ENCODE measurements at places on chromosomes 11 and 22.

GRCh38 chr11:8650401-8650990, 32.0 kb downstream of the TRIM66 start:
- DNase-seq: no peak

DNA sequence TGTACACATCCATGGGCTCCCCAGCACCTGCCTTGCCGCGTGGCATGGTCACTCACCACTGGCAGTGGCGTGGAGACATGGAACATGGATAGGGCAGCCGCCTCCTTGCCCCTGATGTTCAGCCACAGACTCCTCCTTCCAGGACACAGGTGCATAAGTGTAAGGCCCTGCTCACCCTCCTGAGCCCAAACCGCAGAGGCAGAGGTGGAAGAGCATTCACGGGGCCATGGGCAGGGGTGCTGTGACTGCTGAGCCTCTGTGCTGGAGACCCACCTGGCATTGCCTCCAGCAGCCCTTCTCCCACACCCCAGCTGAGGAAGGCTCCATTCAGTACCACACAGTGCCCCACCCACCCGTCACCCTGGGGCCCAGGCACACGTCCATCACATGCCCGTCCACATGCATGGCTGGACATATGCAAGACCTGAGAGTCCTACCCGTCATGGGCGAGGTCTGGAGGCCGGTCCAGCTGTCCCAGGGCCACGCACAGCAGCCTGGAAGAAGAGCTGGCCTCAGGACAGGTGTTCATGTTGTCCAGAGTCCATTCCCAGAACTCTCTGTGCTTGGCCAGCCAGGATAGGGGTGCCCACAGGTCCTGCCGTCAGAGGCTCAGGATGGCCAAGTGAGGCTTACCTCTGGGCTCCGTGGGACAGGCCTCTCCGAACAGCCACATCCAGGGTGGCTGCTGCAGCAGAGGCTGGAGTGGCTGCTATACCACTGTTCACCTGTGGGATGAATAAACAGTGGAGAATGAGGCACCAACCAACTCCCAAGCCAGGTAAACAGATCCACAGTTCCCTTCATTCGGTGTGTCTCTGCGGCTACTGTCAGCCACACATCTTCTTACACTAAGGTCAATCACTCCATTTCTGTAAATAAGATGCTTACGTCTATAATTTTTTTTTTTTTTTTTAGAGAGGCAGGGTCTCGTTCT, 1.7 kb upstream of the TUBGCP6 start:
- DNase-seq: no peak

DNA sequence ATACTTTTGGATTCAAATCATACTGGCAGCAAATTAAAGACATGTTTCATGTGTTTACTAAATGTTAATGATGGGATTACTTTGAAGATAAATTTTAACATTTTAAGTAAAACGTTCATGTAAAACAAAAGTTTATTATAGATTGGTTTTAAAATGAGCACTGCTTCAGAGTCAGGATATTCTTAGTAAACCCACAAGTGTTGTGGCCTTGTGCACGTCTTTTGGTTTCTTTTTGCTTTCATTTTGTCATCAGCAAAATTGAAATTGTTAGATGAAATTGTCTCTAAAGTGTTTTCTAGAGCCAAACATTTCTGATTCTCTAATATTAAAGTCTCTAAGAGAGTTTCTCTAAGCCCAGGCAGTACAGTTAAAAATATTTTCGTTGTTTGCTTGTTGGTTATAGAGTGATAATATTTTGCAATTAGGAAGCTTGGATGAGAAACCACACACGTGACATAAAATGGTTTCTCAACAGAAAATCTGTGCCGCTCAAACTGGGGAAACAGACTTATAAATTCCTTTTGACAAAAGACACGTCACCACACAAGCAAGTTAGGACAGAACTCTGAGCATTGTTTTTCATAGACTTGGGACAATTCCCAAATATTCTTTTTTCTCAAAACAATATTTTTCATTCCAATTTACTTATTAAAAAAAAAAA, 164.4 kb downstream of the TEAD1 start:
- DNase-seq: no peak

GRCh38 chr22:24157822-24158135, 23.5 kb upstream of the SUSD2 start:
- no peak for DNase-seq

DNA sequence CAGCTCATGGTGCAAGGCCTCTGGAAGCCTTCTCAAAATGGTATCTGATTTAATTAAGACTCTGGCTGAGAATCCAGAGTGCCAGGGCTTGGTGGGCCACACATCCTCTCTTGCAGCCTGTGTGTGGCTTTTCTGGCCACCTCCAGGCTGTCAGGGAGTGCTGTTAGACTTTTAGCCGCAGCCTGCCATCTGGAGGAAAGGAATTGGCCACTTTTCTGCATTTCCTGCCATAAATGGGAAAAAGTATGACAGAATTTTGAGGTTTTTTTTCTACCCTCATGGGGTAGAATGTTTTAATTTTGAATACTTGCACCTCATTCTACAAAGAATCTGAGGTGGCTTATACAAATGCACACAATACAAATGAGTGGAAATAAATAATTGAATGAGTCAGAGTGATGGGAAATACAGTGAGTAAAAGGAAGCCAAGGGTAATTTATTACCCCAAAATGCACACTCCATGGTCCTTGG, 218.4 kb downstream of the ADAMTS15 start:
- DNase-seq: no peak

DNA sequence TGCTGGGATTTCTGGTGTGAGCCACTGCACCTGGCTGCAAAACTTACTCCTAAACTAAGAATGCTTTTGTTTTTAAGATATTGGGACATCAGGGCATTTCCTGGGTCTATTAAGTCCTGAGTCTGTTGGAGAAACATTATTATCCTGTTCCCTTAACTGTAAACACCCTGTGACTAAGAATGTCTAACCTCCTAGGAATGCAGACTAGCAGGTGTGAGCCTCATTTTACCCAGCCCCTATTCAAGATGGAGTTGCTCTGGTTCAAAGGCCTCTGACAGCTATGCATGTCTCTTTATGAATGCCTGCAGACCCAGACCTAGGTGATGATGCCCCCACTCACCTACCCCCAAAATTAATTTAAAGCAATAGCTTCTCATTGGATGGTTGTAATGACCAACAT, 46.2 kb downstream of the DEPDC5 start:
- DNase-seq: no peak

DNA sequence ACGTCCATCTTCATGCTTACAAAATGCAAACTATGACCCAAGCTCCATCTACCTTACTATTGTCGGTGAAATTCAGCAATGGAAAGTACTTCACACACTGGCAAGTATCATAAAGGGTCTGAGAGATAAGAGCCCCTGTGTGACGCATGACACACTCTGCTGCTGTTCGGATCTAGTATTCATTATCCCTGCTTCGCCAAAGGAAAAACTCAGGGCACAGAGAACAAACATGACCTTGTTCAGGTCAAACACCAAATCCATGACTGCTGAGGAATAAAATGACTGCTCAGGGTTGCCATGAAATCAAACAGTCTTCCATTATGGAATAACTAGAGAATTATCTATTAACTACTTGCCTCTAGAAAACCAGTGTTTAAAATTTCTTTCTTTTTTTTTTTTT, 73.0 kb downstream of the MICAL3 start:
- DNase-seq: no peak

DNA sequence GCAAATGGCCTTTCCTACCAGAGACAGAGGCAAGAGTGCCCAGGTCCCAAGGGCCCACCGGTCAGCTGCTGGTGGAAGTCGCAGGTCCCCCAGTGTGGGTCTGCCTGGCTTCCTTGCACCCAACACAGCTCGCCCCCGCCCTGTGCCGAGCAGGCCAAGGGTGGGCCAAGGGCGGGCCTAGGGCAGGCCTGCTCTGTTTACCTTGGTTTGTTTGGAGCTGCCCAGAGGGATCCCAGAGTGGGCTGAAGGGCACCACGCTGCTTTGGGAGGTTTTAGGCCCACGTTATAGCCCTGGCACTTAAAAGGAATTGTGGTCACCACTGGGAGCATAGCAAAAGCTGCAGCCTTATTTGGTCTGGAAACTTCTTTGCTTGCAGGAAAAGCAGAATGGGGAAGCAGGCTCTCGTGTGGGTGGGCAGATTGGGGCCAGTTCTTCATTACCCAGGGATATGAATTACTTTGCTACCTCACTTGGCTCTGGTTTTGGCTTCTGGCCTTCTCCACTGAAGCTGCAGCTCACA, 38.0 kb downstream of the MRGPRD start:
- DNase-seq: no peak

DNA sequence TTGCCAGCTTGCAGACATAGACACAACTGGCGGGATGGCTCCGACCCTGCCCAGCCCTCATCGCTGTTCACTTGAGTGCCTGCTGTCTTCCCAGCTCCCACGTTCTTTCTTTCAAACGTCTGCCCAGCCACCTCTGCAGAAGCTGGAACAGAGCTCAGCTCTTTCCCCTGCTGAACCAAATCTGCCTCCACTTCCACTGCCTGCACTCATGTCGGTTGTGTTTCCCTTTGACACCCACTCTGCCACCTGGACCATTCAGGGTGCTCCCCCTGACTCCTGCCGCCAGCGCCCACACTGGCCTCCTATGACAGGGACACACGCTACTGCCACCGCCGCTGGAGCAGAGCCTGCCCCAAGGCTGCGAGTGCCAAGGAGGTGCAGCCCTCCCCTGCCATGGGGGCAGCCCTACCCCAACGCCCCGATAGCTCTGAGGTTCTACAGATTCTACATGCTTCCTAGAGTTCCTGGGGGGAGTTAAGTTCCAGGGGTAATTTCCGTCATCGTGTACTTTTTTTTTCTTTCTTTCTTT, 37.9 kb downstream of the TST start:
- DNase-seq: no peak

- DNase-seq: no peak
Measured at GRCh38 chr11:1834779-1835670, at the start of gene SYT8. Gene SYT8, plus strand, starts transcription at chr11:1834990. Its CDS starts 116 bp downstream, at chr11:1835106.

DNA sequence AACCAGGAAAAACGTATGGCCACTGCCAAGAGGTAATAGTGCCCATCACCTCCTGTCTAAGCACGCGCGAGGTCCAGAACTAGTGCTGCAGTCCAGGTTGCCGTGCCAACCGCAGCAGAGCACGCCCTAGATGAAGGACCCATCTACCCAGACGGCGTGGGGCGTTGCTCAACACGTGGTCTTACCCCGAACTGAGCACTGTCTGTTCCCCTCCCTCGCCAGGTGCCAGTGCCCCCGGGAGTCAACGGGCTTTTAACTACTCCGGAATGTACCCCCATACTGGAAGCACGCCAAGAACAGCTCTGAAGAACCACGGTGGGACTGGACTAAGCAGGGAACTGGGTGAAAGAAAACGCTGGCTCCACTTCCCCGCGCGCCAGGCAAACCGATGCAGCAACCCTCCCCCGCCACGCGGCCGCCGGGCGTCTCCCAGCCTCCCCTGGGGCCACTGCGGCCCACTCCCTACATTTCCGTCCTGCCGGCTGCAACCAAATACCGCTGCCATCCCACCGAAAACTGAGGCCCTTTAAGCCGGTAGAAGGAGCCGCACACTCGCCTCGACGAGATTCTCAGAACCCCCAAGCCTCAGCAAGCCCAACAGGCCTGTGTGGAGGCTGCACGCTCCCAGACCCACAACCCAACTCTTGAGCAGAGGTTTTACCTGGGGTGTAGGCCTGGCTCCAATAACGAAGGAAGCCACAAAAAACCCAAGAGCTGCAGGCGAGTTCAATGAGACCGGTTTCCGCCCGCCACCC, at the start of gene HSPA8:
HSPA8 (minus strand) TSS at position 734 of the 755 bp plus-strand sequence. CDS start 812 bp downstream, outside the sequence.
- DNase-seq: no peak

DNA sequence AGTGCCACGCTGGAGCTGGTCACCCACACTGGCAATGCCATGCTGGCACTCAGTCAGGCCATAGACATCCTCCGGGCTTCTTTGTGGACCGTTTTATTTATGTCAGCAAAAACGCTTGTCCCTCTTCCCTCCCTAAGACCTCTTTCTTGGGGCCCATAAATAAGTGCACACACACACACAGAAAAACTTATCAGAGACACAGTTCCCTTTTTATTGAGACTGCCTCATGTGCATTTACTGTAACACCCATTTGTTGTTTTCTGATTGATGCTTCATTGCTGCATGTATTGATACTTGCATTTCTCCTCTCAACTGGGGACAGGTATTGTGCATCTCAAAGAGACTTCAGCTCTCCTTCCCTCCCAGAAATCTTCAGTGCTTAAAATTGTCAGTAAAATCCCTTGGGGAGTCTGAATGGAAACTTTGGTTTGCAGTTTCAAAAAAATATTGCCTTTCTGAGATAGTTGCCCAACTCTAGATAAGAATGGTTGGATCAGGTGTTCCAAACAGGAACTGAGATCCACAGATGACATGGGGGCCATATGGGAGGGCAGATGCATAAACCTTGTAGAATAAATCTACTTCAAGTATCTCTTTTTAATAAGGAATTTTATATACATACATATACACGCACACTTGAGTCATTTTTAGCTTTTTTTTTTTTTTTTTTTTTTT, 50.9 kb downstream of the PPP2R1B start:
- no peak for DNase-seq
